ENCODE measurements at places on chromosomes 1 and 21.

DNA sequence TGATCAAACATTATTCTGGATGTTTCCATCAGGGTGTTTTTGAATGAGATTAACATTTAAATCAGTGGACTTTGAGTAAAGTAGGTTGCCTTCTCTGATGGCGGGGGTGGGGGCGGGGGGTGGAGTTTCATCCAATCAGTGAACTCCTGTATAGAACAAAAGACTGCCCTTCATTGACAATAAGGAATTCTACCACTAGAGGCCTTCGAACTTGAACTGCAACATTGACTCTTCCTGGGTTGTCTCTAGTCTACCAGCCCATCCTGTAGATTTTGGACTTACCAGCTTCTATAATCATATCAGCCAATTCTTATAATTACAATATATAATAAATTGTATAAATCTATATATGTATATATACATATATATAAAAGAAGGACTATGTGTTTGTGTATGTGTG lies 520.4 kb upstream of the CXADR start:
- DNase-seq: no peak

DNA sequence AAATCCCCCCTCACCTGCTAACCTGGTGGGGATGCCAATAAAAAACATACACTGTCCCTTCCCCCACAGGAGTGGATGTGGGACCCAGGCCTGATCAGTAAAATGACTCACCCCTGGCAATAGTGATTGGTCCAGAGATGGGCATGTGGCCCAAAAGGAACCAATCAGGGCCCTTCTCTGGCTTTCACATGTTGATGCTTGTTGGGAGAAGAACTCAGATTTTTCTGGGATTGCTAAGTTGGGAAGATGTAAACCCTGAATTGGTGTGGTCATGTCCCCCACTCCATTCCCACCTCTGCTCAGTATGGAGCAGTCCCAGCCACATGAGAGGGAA lies 43.6 kb upstream of the ACTL8 start:
- no peak for DNase-seq

GRCh38 chr1:244319283-244320132 lies 132.2 kb downstream of the ADSS2 start:
- no peak for DNase-seq

DNA sequence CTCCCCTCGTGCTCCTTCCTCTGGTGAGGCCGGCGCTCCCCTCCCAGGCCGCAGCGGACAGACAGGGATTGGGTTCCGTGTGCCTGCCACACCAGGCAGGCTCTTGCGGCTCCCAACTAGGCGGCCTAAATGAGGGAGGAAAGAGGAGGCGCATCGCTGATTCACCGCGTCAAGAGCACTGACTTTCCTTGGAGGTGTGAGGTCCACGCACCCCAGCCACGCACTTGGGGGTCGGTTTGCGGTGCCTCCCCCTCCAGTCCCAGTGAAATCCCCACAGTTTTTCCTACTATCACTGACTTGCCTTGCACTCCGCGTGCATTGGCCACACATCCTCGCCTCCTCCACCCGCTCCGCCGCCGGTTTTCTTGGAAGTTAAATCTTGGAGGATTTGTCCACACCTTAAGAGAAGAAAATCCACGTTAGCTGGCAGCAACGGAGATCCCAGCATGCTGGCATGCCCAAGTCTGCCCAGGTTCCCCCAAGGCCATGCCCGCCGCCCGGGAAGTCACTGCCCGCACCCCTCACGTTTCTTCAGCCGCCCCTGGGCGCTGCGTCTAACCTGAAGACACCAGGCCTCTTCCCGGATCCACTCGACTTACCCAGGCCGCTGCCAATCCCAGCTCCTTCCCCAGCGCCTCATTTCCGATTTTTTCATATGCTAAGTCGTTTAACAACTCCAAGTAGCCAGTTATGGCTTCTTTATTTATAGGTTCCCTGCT lies 1.1 kb upstream of the FOXD3 start:
- no peak for DNase-seq

- no peak for DNase-seq
Observed at GRCh38 chr1:54365847-54366246, 40.3 kb downstream of the SSBP3 start.

DNA sequence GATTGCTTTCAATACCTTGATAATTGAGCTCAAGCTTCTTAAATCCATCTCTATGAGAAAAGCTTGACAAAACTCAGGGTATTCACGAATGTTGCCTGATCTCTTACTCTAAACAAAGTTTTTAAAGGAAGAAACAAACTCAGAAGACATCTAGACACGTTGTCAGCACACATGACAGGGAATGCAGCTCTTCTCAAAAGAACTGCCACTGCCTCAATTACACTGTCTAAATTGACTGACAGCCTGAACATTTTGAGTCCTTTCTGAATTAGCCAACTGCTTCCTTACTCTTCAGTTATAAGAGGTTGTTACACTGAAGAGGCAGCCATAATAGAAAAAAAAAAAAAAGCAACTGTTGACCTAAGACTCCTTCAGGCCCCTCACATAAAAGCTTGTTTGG lies 1646.7 kb upstream of the B3GALT2 start:
- DNase-seq: no peak

GRCh38 chr1:80818211-80818610 lies 982.5 kb upstream of the ADGRL2 start:
- no peak for DNase-seq

DNA sequence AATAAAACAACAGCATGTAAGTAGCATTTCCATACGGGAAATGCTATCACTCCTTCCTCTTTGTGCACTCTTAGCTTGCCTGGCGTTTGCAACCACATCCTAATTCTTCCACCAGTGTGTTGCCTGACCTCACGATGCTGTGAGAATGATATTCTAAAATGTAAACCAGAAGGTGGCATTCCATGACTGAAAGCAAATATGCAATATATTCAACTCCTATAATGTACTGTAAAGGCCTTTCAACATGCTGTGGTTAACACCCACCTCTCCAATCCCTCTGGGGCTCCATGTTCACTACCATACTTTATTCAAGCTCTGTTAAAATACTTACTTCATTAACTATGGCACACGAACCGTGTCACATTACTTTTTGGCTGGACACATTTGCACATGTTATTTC lies 420.6 kb upstream of the DEPDC1 start:
- DNase-seq: no peak

DNA sequence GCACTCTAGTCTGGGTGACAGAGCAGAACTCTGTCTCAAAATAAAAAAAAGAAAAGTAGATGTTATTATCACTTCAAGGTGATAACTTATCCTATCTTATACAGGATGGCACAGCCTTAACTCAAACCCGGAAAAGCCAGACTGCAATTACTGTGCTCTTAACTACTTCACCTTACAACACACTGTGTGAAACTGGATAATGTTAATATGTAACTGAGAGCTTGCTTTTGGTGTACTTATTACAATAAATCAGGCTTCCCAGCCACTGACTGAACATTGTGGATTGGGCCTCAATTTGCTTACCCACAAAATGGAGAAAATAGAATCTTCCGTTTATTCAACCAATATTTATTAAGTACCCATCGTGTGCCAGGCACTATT lies 1.4 kb downstream of the ORC1 start:
- no peak for DNase-seq

DNA sequence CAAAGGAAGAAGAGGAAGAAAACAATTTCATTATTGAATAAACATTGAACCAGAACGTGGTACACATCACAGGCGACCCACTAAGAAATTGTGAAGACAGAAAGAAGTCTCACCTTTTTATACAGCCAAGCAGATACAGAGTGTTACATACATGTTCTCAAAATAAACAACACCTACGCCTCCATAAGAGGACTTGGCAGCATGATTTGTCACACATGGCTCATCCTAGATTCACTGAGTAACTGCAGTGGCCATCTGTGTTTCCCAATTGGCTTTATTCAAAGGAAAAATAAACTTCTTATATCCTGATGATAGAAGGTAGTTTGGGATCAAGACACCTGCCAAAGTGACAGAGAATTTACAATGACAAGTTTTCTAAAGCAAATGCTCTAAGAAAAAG lies 7.6 kb upstream of the KRTAP19-8 start:
- DNase-seq: no peak

GRCh38 chr1:236018885-236019453 lies 45.9 kb downstream of the NID1 start:
- DNase-seq: no peak

- DNase-seq: peak; percentile 79
Observed at GRCh38 chr1:96416111-96416595, 305.4 kb upstream of the PTBP2 start.

- DNase-seq: no peak
Observed at GRCh38 chr21:44973598-44973997, 33.8 kb downstream of the SLX9 start.

- DNase-seq: no peak
Observed at GRCh38 chr1:184836141-184836540, 81.5 kb upstream of the EDEM3 start.

GRCh38 chr1:87513255-87513654 lies 184.6 kb downstream of the LMO4 start:
- no peak for DNase-seq

DNA sequence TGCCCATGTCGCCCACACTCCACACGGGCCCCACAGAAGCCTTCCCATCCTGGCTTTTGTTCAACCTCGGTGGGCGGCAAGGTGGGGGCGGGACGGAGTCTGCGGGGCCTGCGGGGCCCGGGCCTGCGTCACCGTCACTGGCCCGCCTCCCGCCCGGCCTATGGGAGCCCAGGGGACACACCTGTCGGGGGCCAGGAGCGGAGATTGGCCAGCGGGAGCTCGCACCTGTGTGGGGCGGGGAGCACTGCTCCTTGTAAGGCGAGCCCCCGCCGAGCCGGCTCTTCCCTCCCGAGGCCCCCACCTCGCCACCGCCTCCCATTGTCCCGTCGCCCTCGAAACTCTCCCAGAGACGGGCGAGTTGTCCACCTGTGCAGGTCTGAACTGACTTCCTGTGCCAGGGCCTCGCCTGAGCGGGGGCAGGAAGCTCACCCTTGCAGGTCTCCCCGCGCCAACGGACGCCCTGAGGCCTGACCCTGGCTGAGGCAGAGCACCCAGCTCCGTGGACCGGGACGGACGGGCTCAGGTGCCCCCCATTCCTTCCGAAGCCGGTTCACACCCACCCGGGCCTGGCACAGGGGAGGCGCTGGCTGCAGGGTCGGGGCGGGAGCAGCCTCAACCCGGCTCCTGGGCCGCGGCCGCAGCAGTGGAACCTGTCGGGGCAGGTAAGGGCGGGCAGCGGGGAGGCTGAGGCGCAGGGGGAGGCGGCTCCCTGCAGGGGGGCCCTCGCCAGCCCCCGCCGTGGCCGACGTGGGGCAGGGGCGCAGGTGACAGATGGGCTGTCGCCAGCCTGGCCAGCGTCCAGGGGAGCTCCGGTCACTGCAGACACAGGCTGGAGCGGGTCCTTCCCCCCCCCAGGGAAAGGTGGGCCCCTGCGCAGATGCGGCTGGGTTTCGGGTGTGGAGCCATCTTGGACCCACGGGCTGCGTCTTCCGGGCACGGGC lies 10.8 kb upstream of the TTLL10 start:
- no peak for DNase-seq

DNA sequence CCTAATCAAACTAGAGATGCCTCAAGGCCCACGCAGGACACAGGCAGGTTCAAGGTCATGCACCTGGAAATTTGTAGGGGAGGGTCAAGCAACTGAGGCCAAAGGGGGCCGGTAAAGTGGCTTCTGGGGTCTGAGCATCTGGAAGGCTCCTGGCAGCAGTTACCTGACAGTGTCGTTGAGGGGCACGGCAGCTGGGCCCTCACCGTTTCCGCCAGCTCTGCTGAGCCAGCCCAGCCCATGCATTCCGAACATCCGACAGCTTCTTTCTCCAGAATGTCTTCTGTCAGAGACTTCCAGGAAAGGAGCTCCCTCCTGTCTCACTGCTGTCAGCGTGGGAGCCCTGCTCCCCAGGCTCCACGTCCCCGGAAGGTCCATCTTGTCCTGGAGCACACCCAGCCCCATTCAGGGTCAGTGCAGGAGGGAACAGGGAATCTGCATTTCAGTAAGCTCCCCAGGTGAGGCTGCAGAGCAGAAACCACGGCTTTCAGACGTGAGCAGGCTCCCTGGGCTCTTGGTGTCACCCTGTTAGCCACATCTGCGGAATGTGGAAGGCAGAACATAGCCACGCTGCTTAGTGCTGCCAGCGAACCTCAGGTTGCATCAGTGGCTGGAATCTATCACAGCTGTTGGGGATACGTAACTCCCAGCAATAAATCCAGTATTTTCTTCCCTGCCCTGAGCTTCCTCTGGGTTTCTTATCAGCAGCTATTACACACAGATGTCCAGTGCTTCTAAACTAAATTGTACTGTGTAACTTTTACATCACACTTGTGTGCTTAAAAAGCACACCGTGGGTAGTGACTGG lies 36.3 kb upstream of the FAM3B start:
- no peak for DNase-seq

DNA sequence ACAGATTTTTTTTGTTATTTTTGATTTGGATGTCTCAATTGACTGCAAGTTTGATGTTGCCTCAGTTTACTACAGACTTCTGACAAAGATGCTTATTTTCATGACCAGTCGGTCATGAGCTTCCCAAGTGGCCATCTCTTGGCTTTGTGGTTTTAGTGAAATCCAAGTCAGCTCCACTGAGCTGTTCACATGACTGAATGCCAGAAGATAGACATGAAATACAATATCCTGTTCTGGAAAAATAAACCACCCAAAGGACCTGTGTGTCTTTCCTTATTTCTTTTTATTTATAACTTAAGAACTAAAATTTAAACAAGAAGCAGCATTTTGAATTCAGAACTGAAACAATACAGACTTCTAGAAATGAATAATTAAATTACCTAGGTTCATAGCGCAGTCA lies 89.3 kb downstream of the HMCN1 start:
- no peak for DNase-seq

Data from keratinocyte (primary cell).